ENCODE measurements at places on chromosomes 5 and 9.

DNA sequence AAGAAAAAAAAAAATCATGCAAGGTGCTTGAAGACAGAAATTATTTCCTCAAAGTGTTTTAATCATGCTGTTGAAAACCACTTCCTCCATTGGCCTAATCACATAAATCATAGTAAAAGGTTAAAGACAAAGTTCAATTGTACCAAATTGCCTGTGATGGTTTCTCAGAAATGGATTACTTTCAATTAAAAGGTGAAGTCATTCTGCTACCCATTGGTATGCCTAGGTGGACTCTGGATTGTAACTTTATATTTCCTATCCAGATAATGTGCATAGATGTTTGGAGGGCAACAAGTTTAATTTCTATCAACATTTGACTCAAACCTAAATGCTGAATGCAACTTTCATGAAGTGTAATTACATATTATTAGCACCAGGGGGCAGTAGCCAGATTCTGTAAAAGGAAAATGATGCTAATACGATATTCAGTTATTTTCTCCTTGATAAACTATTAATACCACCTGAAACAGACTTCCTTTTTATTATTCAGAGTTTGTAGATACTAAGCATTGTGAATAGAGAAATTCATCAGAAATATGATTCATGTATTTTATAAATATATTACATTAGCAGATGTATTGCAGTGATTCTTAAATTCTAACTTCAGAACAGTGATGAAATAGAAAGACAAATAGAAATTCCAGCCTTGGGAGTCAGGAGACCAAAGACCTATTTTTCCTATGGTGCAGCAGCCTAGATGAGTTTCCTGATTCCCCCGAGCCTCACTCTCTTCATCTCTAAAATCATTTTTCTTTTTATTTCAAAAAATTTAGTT is 148.2 kb downstream of the CAAP1 start:
- peak; percentile 9 for DNase-seq

DNA sequence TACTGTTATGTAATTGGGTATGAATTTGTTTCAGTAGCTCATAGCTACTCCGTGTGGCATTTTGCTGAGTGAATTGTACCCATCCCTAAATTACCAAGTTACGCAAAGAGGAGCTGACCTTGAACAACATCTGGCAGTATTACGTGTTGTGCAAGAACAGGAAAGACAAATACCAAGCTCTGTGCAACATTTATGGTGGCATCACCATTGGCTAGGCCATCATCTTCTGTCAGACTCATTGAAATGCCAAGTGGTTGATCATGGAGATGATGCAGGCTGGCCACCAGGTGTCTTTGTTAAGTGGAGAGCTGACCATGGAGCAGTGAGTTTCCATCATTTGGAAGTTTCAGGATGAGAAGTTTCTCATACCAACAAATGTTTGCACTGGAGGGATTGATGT is 15.0 kb downstream of the ZSWIM6 start:
- no peak for DNase-seq

DNA sequence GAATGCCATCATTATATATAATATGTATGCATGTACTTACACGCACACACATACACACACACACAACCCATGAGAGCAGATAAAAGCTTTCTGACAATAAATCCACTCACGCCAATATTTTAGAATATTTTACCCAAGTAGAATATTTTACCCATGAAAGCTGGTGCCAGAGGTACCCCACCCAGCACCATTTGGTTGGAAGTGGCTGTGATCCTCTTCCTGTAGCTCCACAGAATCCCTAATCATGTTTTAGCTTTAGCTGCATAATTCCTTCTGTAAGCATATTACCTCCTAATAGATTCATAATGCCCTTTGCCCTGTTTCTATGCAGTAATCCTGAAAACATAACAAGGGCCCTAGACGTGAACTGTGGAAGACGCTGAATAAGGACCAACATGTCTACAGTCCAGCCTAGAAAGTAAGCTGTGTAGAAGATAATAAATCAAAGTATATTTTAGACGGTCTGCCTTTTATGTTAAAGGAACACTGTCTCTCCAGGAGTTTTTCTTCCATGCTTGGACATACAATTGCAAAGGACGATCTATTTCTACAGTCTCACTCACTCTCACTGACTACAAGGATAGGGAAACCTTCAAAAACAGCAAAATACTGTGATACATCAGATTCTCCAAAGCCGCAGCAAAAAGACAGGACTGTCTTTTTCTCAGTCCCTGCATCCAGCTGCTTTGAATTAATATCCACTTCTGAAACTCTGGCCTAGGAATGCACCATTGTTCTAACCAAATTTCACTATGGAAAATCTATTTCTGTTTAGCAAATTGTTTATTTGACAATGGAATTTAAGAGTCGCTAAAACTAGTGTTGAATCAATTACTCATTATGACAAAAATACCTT is 98.2 kb downstream of the USP20 start:
- DNase-seq = no peak

GRCh38 chr5:111934511-111934910 is 177.5 kb upstream of the NREP start:
- DNase-seq = no peak

DNA sequence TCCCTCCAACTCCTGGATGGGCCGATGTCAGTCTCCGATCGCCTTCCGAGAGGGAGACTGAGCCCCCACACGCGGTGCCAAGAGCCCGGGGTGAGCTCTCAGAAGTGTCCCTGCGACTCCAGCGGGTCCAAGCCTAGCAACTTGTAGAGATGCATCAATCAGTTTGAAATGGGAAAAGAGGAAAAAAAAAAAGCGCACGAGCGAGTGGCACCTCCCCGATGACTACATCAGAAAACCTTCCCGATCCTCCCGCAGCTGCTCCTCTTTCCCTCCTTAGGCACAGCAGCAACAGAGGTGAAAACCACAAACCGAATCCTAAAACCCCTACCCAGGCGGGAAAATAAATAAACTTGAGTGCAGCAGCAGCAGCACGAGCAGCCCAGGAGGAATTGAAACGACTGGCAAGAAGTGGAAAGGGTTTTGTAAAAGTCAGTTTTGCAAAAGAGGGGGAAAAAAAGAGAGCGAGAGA is 1.0 kb upstream of the EFNA5 start:
- DNase-seq = no peak

- DNase-seq = no peak
Measured at GRCh38 chr5:132439521-132440089, 51.0 kb downstream of the IRF1 start.

GRCh38 chr9:91361291-91362050 is at the start of gene AUH:
Gene AUH, minus strand, starts transcription at chr9:91361918. Its CDS starts 29 bp downstream, at chr9:91361889.
- DNase-seq = peak; percentile 85

GRCh38 chr9:89078860-89079259 is 87.6 kb downstream of the S1PR3 start:
- DNase-seq = no peak

DNA sequence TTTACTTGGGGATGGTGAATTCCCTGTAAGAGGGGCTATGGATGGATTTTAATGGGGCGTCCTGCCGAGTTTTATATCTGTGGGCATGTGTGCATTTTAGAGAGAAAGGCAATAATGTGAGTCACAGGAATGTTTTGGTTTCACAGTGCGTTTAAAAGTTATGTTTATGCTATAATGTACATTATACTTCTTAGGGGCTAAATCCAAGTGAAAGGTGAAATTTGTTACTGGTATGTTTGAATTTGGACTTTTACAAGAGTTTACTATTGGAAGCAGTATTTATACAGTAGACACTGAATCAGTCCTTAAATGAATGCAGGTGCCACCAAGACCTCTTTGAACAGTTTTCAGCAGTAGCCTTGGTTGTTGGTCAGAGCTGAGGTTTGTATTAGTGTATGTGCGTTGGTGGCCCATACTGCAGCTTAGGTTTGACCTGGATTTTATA is 5.6 kb downstream of the JMY start:
- no peak for DNase-seq

DNA sequence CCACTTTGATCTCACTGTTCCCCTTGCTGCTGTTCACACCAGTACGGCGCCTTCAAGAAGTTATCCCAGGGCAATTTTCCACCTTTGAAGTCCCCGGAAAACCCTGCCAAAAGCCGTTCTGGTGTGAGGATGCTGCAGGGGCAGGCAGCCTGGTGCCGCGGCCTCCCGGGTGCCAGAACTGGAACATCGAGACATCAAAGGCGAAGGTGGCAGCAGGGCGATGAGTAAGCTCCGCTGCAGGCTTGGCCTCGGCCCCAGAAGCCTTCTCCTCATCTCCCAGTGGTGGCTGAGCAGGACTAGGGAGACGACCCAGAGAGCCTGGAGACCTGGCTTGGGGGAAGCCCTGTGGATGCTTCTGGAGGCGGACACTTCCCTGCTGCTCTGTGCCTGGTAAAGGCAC is 115.3 kb upstream of the MSX2 start:
- DNase-seq = no peak

DNA sequence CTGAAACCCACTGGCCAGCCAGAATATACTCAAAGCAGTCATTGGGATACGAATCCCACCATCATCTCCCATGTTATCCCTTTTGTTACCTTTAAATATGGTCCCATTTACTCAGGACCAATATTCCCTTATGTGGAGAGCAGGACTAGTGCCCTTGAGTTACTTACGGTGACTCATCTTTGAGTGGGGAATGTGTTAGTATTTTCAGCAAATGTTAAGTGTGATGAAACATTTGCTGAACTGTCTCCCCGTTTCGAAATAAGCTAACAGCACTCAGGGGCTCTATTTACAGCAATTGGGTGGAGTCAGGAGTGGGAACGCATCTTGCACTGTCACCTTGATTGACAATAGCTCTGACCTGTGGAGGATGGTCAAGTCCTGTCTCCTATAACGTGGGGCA is 67.4 kb downstream of the CTSL start:
- DNase-seq = no peak

DNA sequence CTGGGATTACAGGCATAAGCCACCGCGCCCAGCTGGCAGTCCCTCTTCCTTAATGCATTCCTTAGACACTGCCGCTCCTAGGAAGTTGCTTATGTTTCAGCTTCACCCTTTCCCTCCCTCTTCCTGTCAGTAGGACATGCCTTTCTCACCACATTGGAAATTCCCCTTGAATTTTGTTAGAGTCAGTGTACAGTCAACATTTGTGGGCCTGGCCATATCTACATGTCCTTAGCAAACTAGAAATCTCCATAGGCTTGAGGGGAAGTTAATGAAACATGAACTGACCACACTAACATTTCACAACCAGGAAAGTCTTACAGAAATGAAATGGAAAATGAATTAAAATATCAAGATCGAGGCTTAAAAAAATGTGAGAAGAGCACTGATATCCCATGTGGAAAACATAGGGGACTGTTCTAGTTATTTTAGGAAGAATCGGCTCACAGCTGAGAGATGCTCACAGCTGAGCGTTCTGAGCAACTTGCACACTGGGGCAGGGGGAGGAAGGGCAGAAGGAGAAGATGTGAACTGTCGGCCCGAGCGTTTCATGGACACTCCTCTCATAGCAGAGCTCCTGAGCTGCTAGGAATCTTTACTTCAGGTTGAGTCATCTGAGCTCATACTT is 21.1 kb upstream of the LVRN start:
- no peak for DNase-seq

DNA sequence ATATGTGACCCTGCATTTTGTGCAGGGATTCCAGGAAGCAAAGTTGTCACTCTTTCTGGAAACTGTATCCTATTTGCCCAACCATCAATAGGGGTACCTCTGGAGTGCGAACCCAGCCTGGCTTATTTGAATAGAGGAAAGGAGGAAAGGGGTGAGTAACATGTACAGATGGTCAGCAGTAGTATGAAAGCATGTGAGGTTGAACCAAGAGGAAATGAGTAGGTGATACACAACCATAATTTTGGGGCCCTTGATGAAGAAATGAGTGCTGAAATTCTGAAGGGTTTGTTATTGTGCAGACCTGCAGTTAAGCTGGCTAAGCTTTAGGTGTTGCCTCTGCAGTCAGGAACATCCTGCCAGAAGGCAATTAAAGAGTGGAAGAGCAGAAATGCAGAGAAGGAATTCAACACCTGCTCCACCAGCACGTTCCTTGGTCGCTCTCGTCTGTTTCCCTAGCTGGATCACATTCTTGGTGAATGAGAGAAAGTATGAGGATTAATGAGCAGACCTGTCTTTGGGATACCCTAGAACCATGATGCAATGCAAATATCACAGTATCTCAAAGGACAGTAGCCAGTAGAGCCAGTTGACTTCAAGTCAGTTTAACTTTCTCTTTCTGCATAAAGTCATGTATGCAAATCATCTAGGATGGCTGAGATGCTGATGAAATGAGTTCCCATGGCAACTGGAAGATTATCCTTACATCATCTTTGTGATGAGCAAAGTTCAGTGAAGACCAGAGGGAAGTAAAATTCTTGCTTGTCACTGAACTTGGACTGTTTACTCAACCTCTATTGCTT is 13.2 kb upstream of the IL12B start:
- DNase-seq = no peak

DNA sequence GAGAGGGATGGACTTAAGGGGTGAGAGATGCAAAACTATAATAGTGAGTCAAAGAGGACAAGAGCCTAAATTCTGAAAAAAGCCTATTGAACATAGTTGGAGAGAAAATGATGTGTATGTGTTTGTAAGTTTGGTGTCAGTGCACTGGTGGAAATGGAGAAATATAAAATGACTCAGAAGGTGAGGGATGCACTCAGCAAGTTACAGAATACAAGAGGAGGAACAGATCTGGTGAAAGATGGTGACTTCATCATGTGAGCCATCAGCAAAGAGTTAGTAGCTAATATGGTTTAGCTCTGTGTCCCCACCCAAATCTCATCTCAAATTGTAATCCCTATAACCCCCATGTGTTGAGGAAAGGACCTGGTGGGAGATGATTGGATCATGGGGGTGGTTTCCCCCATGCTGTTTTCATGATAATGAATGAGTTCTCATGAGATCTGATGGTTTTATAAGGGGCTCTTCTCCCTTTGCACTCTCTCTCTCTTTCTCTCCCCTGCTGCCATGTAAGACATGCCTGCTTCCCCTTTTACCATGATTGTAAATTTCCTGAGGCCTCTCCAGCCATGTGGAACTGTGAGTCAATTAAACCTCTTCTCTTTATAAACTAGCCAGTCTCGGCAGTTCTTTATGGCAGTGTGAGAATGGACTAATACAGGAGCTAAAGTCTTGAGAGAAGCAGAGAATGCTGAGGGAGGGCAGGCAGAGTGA is 30.4 kb upstream of the FYB1 start:
- no peak for DNase-seq

DNA sequence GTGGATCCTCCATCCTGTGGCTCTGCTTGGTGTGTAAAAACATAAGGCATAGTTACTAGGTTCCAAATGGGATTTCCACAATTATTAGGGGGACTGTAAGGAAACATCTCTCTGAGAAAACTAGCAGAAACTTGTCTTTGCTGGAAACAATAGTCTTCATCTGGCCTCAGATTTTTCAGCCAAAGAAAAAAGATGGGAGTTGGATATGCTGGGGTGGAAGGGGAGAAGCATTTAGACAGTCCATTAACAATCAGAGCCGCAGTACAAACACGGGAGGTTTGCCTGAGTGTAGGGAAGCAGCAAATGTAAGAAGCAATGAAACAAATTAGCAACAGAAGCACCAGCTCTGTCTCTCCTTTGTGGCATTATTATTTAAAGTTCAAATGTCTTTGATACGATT is 402.7 kb upstream of the ZNF608 start:
- no peak for DNase-seq

DNA sequence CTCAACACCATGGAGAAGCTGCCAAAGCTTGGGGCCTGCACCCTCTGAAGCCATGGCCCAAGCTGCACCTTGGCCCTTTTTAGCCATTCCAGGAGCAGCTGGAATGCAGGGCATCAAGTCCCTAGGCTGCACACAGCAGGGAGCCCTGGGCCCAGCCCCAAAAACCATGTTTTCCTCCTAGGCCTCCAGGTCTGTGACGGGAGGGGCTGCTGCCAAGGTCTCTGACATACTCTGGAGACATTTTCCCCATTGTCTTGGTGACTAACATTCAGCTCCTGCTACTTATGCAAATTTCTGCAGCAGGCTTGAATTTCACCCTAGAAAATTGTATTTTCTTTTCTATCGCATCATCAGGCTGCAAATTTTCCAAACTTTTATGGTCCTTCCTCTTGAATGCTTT is 64.6 kb downstream of the ELOVL7 start:
- DNase-seq = no peak

Measured in putamen (tissue), 1 donor.